ENCODE measurements at places on chromosomes 2 and 18. TPM values are rescaled to one million over a fixed set of nuclear protein-coding genes. Genes with fewer than 3 reads are reported as not detected.

Gene CEP76
- total RNA-seq, result 5.6 TPM

DNA sequence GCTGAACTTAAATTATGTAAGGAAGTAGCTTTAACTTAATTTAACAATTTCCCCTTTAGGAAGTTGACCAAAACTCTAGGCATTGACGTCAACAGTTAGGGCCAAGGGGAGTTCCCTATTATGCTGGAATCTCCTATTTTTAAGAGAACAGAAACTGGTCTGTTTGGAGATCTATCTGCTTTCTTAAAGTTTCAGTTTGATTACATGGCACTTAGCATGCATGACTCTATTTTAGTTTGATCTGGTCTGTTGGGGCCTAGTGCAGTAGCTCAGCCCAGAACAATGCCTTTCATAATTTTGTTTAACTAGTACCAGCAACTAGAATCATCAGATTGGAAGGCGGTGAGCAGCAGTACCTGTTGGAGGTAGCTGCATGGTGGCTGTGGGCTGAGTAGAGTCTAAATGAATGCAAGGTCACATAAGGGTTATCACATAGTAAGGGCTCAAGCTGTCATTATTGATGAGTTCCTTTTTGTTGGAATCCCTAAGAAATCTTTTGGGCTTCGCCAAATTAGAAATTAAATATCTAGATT, 60.5 kb upstream of the ZNG1B start:
- no peaks in the 10 kb centered on the region for H3K36me3 ChIP-seq
- H3K4me1 ChIP-seq, result no peaks in the 10 kb centered on the region
- DNase-seq, result no peak
- no peak overlapping the region for H3K4me3 ChIP-seq

Gene PDE11A
- total RNA-seq, result not detected

Gene CCDC141
- total RNA-seq, result 25.7 TPM

Gene THSD7B
- total RNA-seq, result 0.14 TPM

Measured in upper lobe of right lung (tissue), 1 donor.